ENCODE measurements at places on chromosomes 7 and 10.

GRCh38 chr10:131676800-131677421 lies 223.9 kb upstream of the PPP2R2D start:
- DNase-seq, result no peak

GRCh38 chr7:21013765-21014539 lies 227.3 kb upstream of the SP8 start:
- no peak for DNase-seq

GRCh38 chr7:137774793-137775201 lies 72.0 kb downstream of the DGKI start:
- DNase-seq, result no peak

DNA sequence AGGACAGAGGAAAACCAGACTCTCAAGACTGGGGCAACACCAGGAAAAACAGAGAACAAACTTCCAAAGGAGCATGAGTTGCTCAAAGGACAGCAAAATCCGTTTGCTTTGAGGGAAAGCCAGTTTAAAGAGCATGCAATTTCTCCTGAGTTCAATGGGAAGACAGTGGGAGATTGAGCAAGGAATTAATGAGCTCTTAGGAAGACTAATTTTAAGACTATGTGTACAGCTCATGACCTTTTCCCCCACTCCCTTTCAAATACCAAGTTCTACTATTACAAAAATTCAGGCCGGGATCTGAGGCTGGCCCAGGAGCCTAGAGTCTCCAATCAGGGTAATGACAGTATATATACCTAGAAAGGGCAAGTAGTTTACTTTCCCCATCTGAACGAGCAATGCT lies 79.2 kb downstream of the EPDR1 start:
- no peak for DNase-seq

- DNase-seq, result no peak
Measured at GRCh38 chr10:21757185-21757901, 223.3 kb downstream of the MLLT10 start.

- DNase-seq, result no peak
Measured at GRCh38 chr7:137753067-137753466, 93.7 kb downstream of the DGKI start.

- no peak for DNase-seq
Measured at GRCh38 chr10:70344144-70344543, 38.3 kb downstream of the LRRC20 start.

DNA sequence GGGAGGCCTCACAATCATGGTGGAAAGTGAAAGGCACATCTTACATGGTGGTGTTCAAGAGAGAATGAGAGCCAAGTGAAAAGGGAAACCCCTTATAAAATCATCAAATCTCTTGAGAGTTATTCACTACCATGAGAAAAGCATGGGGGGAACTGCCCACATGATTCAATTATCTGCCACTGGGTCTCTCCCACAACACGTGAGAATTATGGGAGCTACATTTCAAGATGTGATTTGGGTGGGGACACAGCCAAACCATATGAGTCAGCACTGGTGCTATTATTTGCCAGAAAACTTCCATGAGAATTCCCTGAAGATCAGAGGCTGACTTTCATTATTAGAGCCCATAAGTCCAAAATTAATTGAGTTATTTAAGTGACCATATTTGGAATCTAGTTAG lies 1001.2 kb upstream of the POT1 start:
- no peak for DNase-seq

DNA sequence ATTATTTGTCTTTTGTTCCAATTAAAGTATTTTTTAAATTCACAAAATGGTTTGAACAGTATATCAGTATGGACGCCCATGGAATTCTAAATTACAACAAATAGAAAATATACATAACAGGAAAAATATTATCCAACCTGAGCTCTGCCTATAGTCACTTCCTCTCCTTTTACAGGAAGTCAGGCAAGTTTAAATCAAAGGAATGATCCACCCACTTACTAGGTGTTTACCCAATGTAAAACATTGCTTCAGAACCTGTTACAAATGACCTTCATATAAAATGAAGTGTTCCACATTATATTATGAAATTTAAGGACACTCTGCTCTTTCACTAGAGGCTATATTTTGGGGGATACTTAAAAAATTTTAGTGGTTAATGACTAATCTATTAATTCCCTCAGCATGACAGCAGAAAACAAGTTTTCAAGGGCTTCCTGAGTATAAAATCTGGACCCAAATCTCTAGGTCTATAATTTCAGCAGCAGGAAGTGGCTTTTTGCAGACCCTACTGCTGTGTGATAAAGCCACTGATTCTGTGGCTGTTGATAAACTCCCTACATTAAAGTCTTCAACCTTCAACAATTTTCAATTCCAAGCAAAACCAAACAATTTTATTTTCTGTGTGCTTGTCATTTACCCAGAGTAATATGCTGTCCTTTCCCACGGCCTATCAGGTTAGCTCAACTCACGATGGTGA lies 722.6 kb downstream of the GATA3 start:
- no peak for DNase-seq

- DNase-seq, result no peak
Measured at GRCh38 chr10:1166828-1167275, 110.7 kb downstream of the WDR37 start.
